ENCODE measurements at places on chromosomes 3 and 15. TPM values are rescaled to one million over a fixed set of nuclear protein-coding genes. Genes with fewer than 3 reads are reported as not detected.

Gene CSTA
- total RNA-seq = not detected

Gene MCTP2
- 98.9 TPM for total RNA-seq

Gene DNAH12
- 0.30 TPM for total RNA-seq

Gene WNT7A
- 0.21 TPM for total RNA-seq

Gene SLC2A2
- not detected for total RNA-seq

DNA sequence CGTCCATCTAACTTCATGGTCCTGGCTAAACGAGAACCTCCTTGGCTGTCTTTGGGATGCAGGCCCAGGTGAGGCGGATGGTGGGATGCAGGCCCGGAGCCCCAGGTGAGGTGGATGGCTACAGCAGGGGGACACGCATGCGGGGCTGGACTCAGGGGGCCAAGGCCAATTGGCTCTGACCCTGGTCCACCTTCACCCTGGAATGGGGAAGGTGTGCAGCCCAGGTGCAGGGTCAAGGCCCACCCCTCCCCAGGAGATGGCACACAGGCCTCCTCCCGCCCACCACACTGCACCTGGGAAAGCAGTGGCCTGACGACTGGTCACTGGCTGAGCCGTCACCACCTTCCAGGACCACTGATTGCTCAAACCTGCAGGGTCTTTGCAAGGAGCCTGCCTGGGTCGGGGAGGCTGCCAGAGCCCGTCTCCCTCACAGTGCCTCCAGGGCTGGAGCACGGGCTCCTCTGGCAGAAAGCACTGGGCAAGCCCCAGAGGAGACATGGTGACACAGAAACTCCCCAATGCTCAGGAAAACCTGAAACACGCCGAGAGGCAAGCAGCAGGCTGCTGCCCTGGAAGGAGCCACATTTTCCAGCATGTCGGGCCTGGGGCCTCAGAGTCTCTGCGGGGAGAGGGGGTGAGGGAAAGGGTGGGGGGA, 159.6 kb downstream of the LRRK1 start:
- no peak for DNase-seq

DNA sequence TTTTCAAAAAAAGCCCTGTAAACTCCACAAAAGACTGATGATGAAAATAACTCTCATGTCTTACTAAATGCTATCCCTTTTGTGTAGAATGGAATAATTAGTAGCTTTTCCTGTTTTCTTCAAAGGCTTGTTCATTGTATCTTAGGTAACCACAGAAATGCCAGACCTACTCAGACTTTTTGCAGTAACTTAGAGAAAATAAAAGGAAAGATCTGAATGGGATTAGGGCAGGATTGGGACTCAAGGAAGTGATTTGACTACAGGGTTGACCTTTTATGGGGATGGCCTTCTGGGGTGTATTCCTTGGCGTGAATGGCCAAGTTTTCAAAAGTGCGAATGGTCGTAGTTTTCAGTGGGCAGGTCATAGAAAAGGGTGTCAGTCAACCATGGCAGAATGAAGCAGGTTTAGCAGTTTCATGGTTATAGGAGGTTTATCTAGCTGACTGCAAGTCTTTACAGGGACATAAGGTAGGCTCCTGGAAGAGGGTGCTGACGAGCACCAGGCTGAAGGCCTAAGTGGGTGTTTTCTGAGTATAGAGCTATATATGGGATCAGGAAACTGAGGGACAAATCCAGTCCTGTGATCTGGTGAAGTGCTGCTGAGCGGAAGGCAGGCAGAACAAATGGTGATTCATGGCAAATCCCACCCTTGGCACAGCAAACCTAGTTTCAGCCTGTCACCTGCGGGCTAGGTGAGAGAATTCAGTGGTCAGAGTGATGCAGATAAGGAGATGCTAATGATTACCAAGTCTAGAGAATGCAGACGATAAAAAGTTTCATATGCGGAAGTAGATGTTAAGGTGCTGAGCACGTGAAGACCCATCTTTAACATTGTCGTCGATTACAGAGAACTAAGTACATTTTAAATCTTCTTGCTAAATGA, 46.4 kb downstream of the IL1RAP start:
- DNase-seq = no peak

DNA sequence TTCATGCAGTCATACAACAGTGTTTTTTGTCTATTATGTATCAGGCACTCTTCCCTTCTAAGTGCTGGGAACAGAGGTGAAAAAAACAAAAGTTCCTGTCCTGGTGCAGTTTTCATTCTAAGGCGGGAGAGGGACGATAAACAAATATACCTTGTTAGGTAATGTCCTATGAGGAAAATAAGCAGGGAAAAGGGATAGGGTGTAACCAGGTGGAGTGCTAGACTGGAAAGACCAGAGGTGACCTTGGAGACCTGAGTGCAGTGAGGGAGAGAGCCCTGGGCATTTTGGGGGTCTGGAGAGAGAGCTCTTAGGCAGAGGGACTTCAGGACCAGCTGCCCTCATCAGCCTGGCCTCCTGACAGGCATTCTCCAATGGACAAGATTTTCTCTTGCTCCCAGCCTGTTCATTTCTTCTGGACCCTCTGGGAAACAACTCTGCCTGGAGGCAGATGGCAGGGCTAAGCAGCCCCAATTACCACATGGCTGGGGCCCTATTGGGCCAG, 97.2 kb upstream of the TJP1 start:
- DNase-seq = no peak

DNA sequence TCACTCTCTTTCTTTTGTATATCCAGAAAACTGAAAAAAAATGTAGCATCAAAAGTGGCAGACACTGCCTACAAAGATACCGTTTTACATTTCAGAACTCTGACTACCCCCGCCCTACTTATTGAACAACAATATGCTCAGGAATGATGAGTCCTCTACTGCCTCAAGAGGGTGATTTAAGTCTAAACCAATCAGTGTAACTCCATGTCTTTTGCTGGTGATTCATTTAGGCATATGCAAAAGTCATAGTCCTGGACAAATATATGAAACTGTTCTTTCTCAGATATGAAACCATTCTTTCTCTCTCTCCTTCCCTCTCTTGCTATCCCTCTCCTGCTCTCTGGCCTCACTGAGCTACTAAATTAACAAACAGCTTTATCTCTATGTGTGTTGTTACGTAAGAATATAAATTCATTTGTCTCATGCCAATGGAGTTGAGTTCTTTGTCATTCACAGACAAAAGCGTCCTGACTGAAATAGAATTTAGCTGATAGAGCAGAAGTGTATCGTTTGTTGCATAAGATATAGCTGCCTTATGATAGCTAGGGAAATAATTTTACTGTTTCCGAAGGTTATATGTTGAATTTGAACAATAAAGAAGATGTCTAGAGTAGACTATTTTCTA, 133.7 kb upstream of the OSTN start:
- no peak for DNase-seq

DNA sequence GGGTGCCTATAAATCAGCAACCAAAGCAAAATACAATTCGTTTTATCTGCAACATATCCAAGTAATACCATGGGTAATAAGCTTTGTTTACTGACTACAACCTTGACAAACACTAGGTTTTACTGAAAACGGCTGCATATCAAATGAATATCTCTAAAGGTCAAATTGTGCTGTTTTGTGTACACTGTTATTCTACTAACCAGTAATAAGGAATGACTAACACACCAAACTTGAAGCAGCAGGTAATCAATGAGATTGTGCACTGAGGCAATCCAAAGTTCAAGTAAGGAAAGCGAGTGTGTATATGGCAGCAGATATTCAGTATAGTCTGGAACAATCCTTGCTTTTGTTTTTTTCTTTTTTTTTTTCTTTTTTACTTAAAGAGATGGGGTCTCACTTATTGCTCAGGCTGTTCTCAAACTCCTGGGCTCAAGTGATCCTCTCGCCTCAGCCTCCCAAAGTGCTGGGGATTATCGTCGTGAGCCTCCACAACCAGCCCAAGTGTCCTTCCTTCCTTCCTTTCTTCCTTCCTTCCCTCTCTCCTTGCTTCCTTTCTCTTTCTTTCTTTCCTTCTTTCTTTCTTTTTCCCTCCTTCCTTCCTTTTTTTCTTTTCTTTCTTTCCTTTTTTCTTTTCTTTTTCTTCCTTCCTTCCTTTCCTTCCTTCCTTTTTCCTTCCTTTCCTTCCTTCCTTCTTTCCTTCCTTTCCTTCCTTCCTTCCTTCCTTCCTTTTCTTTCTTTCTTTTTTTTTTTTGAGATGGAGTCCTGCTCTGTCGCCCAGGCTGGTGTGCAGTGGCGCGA, 34.9 kb downstream of the AP3S2 start:
- DNase-seq = no peak

Gene EXOSC7
- total RNA-seq = 39.2 TPM

GRCh38 chr15:40722934-40723333, 28.0 kb downstream of the RAD51 start:
- DNase-seq = no peak

Gene GADL1
- total RNA-seq = not detected

DNA sequence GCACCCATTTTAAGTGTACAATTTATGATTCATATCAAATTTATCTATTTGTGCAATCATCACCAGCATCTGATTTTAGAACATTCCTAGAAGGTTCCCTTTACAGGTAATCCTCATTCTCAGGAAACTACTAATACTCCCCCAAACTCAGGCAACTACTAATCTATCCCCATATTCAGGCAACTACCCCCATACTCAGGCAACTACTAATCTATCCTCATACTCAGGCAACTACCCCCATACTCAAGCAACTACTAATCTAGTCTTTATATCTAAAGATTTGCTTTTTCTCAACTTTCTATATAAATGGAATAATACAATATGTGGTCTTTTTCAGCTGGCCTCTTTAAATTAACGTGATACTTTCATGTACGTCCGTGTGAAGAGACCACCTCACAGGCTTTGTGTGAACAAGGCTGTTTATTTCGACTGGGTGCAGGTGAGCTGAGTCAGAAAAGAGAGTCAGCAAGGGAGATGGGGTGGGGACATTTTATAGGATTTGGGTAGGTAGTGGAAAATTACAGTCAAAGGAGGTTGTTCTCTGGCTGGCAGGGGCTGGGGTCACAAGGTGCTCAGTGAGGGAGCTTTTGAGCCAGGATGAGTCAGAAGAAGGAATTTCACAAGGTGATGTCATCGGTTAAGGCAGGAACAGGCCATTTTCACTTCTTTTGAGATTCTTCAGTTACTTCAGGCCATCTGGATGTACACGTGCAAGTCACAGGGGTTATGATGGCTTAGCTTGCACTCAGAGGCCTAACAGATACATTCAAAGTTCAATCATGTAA, 1444.5 kb upstream of the CADM2 start:
- DNase-seq = no peak

- DNase-seq = no peak
These were observed 132.3 kb downstream of the VPS8 start for GRCh38 chr3:184944241-184944640.

DNA sequence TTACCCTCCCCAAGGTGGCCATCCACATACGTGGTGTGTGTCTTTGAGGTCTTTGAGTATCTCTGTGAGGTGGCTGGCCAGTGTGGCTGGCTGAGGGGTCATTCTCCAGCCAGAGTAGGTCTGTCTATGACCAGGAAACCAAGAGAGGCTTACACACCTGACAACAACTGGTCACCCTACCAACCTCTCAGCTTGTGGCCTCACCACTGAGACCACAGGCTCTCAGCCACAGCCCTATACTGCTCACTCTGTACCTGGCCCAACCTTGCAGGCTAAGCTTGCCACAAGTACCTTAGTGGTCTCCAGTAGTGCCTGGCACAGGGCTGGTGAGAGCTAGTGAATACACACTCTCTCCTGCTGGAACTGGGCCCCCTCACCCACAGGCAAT, 5.1 kb downstream of the HEMK1 start:
- DNase-seq = no peak

Gene SSUH2
- total RNA-seq = 0.70 TPM

DNA sequence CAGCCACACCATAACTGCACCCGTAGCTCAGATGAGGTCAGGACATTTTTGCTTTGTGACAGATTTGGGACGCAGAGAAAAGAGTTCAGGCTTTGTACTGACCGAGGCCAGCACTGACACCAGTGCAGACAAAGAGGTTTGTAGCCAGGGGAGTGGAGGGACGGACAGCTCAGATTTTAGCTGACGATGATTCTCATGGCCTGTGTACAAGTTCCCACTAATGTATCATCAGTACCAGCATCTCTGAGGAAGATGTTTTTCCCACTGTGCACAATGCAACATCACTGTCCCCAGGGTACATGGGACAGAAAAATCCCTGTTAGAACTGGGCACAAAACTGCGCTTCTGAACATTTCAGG, 112.7 kb downstream of the SLCO3A1 start:
- DNase-seq = no peak

- DNase-seq = no peak
These were observed 57.2 kb downstream of the USP13 start for GRCh38 chr3:179710079-179710478.
